Left kidney (tissue), 8 donors: ENCODE measurements at places on chromosomes 13 and 19. TPM values are rescaled to one million over a fixed set of nuclear protein-coding genes. Genes with fewer than 3 reads are reported as not detected.

DNA sequence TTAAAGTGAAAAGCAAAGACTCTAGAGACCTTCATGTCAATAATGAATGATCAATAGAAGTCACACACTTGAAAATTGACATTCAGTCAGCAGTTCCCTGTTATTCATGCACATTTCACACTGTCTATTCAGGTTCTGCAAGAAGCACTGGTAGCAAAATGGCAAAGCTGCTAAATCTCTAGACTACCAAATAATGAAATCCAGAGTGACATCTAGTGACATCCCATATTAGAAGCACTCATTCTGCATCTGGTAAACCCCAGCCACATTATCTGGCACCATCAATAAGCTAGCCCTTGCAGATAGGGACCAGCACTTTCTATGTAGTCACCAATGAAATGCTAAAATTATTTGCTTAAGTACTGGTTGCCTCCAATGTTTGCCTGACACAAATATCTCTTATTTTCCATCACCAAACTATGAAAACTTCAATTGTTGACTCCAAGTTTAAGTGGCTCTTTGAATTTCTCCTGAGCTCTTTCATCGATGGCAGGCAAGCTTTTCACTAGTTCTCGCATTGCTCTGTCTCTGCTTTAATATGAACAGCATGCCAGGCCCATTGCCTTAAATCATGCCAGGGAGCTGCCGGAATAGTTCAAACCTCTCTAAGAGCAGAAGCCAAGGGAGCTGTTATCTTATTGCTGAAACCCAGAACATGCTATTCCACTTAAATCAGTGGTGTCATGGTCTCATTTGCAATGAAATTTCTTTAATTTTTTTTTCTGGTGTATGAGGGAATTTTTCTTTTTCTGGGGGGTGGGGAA lies 409.9 kb downstream of the MZT1 start:
- DNase-seq = no peak

- DNase-seq = no peak
Observed at GRCh38 chr19:33434886-33435705, 61.6 kb downstream of the CEBPG start.

DNA sequence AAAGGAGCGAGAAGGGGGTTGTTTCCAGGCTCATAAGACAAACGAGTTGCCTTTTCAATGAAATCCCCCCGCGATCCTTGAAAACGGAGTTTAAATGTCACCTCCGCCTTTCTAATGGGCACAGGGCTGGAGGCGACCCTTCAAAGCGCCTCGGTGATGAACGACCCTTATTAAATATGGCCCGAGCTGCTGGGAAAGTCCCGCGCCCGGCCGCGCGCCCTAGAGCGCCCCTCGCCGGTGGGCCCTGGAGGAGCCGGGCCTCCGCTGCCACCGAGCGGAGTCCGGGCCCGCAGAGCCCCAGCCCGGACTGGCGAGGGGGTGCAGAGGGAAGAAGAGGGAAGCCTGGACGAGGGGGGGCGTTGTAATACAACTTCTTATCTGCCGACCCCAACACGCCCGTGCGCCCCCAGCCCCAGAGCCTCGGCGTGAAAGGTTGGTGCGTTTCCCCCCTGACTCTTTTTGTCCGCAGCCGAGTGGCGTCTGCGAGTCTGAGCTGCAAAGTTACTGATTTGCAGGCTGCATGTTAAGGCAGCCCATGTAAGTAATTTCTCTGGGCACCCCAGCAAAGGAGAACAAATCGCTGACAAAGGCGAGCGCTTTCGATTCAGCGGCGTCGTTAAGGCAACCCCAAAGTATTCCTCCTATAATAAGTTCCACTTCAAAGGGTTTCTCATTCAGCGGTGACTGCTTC lies 11.9 kb downstream of the ZIC5 start:
- no peak for DNase-seq

GRCh38 chr13:65857942-65858565 lies 1372.1 kb downstream of the PCDH9 start:
- no peak for DNase-seq

The KCNK6 gene
- 3.7 TPM for polyA plus RNA-seq

DNA sequence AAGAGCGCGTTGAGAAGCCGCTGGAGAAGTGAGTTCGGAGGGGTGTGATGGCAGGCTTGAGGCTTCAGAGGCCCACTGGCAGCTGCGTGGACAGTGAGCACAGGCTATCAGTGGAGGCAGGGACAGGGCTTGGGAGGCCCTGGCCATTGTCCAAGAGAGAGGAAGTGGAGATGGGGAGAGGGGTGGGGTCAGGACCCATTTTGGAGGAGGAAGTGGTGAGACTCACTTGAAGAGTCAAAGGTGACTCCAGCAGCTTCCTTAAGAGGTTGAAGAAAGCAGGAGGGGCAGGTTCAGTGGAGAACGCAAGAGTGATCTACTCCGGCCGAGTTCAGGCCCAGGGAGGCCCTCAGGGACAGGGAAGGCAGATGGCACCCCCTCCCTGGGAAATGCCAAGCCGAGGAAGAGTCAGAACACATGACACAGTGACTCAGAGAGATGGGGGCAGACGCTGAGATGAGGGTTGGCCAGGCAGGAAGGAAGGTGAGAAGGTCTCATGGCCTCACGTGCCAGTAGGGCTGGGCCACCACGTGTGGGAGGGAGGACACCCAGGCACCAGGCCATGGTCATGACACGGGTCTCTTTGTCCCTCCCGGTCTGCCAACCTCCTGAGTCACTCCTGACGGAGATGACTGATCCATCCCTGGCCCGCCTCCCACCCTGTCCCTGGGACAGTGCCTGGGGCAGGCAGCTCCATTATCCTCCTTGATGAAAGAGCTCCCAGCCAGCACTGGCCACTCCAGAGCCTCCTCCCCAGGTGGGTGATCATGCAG lies 10.1 kb upstream of the CD22 start:
- no peak for DNase-seq

The CEACAM8 gene
- polyA plus RNA-seq = 0.22 TPM

The CGB1 gene
- polyA plus RNA-seq = not detected

The WDR62 gene
- polyA plus RNA-seq = 7.8 TPM

DNA sequence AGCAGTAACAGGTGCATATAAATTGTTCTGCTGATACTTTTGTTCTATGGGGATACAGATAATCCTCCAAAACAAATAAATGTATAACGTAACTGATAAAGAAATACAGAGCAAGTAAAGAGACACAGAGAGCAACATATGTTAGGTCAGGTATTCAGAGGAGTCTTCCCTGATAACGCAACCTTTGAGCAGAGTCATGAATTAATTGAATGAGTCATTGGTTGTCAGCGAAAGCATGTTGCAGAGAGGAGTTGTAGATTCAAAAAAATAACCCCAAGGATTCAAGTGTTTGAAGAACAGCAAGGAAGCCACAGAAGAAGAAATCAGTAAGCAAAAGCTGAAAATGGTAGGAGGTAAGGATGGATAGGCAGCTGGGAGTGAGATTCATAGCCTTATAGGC lies 245.2 kb downstream of the TBC1D4 start:
- DNase-seq = no peak
